ENCODE measurements at places on chromosomes 5 and 9. TPM values are rescaled to one million over a fixed set of nuclear protein-coding genes. Genes with fewer than 3 reads are reported as not detected.
A peak's percentile ranks its signal among the peaks of the same experiment; 100 is the strongest.

- no peak for DNase-seq
Observed at GRCh38 chr9:84138541-84138940, 157.9 kb downstream of the RMI1 start.

DNA sequence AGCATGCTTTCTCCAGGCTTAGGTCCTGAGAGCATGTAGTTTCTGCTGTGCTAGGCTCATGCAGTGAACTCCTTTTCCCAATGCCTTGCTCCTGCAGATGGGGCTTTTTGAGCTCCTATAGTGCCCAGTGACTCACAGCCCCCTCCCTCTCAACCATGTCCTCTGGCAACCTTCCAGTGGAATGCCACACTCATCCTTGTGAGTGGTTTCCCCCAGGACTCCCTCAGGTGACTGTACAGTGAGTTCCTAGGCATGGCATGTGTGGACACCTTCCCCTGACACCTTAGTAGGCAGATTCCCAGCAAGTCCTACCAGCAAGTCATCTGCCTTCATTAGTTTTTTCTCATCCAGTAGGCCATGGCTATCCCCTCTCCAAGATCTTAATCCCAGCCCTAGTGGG is 72.4 kb upstream of the CXCL14 start:
- DNase-seq: peak; percentile 99

- DNase-seq: no peak
Observed at GRCh38 chr5:131953969-131954368, 8.5 kb upstream of the MEIKIN start.

GRCh38 chr5:154081246-154081645 is 42.5 kb downstream of the MFAP3 start:
- no peak for DNase-seq

- DNase-seq: no peak
Observed at GRCh38 chr5:77984587-77984986, 208.4 kb upstream of the TBCA start.

- DNase-seq: no peak
Observed at GRCh38 chr9:93955111-93955980, at the start of gene BARX1. Gene BARX1, minus strand, starts transcription at chr9:93955355. Its CDS starts 209 bp downstream, at chr9:93955146.

DNA sequence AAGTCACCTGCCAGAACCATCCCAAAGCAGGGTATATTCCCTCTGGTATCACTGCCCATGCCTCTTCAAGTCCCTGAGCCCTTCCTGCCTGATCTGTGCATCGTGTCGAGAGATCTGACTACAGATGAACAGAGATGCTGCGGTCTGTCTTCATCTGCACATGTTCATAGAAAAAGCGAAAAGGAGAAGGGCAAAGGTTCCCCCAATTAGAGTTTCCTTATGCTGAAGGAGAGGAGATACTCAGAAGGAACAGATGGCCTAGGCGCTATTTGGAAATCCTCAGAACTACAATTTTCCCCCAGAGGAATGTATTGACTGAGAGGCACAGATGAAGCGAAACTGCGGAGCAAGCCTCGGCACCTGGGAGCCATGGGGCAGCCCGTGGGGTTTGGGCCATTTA is 170.9 kb downstream of the SEC61B start:
- no peak for DNase-seq

GRCh38 chr5:127353327-127353726 is 62.7 kb downstream of the MEGF10 start:
- no peak for DNase-seq

DNA sequence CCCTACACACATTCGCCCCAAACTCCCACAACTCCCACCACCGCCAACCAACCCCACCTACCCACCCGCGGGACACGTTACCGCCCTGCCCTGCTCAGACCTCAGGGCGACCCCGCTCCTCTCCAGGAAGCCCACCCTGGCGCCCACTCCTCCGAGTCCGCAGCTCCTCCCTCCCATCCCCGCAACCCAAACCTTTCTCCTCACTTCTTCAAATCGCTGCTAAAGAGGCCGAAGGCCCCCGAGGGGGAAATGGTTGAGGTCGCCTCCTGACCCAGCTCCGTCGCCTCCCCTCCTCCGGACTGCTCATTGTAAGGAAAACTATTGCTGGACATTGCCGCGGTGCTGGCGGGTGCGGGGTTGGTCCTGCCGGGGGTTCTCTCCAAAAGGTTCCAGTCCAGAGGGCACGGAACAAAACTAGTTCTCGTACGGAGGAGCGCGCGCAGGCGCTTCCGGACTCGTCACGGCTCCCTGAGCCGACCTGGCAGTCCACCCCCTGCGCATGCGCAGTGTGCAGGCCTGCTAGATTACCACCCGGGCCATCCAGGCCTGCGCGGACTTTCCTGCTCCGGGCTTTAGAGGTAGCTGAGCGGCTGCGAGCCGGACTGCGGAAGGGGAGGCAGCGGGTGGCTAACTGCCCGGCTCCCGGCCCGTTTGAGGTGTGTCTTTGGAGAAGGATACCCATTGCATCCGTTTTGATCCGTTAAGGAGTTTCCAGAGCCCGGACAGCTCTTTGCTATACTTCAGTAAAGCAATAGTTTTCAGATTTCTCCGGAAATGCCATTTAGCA is at the start of gene AP3B1:
Gene AP3B1, minus strand, starts transcription at position 451 of the 787 bp plus-strand sequence. Its CDS starts 119 bp downstream, at position 332.
- DNase-seq: peak; percentile 96

- DNase-seq: peak; percentile 64
Observed at GRCh38 chr5:143923634-143924266, 111.8 kb downstream of the HMHB1 start.

DNA sequence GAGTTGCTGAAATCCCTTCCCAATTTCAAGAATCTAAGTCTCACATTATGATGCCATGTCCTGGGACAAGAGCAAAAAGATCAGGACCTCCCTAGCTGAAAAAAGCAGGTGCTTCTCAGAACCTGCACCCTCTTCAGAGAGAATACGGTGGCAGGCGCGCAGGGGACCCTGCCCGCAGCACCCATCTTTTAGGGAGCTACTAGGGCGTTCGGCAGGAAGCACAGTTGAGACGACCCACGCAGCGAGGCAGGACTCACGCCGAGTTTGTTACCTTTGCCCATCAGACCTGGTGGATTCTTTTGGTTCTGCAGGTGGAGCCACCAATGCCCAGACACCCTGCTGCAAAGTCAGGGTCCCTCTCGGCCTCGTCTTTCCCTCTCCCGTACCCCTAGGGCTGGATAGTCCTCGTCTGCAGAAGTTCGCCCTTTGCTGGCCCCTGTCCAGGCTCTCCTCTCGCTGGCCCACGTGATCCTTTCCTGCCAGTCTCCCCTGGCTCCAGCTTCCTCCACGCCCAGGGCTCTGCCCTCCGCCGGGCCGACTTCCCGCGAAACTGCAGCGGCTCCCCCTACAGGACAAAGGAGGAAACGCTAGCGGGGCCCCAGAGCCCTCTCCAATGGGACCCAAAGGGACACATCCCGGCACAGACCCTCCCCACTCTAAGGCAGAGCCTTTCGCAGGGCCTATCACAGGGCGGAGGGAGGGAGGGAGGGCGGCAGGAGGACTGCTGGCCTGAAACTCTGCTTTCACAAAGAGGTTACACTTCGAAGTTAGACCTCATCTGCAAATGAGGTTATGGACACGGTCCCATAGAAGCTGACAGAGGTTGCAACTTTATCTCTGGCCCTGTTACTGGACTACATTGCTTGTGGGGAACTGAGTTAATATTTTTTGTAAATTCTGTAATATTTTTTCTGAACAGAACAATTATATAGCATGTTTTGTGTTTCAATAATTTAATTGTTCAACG is 28.8 kb downstream of the TMEM174 start:
- peak; percentile 47 for DNase-seq

DNA sequence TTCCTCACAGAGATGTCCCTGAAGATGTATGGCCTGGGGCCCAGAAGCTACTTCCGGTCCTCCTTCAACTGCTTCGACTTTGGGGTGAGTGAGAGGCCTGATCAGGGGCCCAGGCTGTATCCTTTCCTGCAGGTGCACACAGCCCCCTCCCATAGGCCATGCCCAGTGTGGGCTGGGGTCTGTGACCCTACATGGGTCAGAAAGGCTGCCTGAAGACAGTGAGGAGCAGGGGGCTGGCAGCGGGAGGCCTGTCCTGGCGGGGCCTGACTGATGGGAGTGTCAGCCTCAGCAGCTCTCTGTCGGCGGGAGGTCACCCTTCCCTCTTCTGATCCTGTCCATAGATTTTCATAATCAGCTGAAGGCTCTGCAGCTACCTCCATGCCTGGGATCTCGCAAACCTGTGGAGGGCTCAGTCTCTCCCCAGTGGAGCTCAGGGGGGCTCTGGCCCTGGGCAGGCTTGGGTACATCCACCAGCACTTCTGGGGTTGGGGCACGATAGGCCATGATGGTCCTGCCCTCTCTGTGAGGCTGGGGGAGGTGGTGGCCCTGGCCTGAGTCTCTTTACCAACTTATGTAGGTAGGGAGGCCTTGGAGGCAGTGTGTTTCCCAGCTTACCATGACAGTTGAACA is 98.5 kb downstream of the CACNA1B start:
- DNase-seq: no peak

- no peak for DNase-seq
Observed at GRCh38 chr5:144315994-144316634, 145.4 kb downstream of the KCTD16 start.

Gene ABL1
- polyA plus RNA-seq: 13.3 TPM

Gene PRLR
- not detected for polyA plus RNA-seq

Gene FSTL4
- 0.29 TPM for polyA plus RNA-seq
